ENCODE measurements at places on chromosomes 3 and 15.

- DNase-seq = no peak
Observed at GRCh38 chr3:14377838-14378169, 24.6 kb upstream of the SLC6A6 start.

- no peak for DNase-seq
Observed at GRCh38 chr3:143771939-143772338, 76.3 kb downstream of the SLC9A9 start.

DNA sequence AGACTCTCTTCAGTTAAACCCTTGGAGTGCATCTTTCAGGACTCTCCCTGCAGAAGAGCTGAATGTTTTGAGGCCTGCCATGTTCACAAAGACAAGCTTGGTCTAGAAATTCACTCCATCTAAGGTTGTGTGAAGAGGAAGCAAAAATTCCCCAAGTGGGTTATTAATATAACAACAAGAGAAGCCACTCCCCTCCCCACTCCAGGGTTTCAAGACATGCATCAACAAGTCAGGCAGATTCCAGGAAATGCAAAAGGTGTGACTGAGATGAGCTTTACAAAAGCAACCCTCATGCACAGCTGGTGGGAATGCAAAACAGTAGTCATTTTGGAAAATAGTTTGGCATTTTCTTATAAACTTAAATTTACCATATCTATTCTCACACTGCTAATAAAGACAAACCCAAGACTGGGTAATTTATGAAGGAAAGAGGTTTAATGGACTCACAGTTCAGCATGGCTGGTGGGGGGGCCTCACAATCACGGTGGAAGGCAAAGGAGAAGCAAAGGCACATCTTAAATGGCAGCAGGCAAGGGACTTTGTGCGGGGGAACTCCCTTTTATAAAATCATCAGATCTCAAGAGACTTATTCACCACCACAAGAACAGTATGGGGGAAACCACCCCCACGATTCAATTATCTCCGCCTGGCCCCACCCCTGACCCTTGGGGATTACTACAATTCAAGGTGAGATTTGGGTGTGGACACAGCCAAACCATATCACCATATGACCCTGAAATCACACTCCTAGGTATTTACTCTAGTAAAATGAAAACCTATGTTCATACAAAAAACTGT, 31.3 kb downstream of the TARS3 start:
- no peak for DNase-seq

DNA sequence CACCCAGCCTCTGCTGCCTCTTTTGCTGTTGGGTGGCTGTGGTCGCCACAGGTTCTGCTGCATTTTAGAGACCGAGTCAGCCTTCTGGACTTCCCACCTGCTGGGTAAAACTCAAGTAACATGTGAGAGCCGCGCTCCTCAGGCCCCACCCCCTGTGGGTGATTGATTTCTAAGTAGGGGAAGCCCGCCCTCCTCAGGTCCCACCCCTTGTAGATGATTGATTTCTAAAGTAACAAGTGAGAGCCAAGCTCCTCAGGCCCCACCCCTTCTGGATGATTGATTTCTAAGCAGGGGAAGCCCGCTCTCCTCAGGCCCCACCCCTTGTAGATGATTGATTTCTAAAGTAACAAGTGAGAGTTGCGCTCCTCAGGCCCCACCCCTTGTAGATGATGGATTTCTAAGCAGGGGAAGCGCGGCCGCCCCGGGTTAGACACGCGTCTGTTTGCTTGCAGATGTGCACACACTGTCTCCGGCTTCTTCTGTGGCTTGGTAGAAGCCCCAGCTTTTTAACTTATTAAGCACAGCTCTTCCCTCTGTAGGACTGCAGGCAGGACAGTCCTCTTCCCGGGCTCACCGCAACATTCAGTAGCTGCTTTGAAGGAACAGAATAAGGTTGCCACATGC, 83.4 kb downstream of the FAM43A start:
- peak; percentile 84 for DNase-seq

DNA sequence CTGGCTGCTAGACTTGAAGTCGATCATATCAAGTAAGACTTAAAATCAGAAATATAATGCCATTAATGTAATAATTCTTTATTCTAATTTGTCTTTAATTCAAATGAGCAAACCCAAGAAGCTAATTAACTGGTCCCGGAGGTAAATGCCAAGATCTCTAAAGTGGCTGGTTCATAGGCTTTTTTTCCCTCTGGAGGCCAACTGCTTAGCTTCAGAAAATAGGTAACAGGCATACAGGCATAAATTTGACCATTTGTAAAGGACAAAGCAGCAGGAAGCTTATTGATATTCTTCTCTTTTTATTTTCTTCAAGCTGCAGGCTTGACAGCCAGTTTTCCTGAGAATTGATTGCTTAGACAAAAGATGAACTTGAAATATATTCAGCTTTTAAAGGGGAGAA, 158.6 kb upstream of the RAP2B start:
- DNase-seq = no peak

GRCh38 chr3:2274526-2274925, 175.9 kb downstream of the CNTN4 start:
- DNase-seq = no peak

GRCh38 chr15:52730173-52730572, 51.0 kb upstream of the ATOSA start:
- DNase-seq = no peak

- no peak for DNase-seq
Observed at GRCh38 chr15:80878867-80879250, 99.7 kb downstream of the CEMIP start.

GRCh38 chr3:128011140-128011539, 41.1 kb upstream of the SEC61A1 start:
- peak; percentile 30 for DNase-seq

DNA sequence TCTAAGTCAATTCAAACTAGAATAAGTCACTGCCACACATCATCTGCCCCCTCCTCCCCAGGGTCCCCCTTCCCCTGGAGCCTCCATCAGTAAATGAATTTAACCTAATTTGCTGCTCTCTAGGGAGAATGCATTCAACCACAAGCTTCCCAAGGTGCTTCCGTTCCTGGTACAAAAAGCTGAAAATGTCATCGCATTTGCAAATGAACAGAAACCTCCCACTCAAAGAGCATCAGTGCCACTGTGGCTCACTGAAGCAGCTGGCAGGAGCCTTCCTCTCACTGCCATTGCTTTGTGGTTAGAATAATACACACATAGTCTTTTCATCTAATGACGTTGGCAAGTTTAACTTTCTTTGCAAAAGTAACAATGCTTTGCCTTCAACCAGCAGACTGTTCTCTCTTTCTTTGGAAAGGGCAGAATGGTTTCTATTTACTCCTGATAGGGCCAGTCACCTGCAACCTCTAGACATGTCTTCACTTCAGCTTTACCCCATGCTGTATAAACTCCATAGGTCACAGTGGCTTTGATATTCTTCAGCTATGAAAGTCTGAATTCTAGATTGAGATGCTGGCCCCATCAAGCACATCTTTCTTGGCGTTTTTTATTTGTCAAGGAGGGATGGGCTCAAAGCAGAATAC, 238.1 kb downstream of the CPNE4 start:
- no peak for DNase-seq

DNA sequence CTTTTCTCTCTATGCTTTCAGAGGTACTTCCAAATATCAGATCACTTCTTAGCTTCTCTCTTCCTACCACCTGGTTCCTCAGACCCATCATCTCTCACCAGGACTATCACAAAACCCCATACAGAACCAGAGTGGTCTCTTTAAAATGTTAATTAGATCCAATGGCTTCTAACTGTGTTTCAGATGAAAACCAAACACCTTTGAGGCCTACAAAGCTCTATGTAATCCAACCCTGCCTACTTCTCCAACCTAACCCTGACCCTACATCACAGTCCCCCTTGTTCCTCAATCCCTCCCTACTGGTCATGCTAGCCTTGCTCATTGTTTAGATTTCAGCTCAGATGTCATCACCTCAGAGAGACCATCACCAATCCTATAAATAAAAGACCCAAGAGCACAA, 34.8 kb downstream of the SUMF1 start:
- no peak for DNase-seq

DNA sequence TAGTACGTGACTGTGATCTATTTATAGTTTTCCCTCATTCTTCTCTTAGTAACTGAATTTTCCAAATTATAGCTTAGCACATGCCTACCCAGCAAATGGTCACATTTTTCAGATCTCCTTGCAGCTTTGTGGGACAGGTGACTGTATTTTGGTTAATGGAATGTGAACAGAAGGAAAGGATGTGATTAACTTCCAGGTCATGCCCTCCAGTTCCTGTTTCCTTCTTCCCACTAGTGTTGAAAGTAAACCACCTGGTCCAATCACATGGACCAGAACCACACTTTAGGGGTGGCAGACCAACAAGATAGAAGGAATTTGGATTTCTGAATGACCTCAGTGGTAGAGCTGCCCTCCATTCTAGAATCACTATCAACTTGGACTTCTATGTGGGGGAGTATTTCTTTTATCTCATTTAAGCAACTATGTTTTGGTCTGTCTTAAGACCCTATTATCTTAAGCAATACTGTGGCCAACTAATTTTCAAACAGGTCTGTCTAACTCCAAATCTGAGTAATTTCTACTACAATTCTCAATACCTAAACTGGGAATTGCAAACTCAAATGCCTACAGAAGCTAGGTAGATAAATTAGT, 76.0 kb upstream of the TSC22D2 start:
- DNase-seq = peak; percentile 43

DNA sequence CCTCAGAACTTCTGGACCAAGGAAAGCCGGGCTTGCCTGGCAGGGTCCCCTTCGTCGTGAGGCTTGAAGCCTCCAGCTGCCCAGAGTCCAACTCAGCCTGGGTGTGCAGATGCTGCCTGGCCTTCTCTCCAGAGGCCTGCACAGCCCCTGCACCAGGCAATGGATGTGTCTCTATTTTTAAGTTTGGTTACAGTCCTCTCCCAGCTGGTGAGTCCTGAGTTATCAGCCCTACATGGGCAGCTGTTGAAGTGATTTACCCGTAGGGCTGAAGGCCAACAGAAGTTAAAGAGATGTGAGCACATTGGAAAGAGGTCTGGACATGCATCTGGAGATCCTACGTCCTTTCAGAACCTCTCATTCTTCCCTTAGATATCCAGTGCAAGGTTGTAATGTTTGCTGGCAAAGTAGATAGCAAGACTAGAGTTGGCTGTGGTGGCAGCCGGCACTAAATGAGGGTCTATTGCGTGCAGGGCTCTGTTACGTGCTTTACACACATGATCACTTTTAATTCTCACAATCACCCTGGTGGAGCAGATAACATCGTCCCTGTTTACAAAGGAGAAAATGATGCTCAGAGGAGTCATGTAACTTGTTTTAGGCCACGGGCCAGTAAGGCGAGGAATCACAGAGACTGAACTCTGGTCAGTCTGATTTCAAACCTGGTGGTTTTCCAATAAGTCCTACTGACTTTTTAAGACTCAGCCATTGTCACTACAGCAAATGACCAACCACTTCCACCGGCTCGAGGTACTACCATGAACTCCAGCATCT, 9.9 kb downstream of the FYCO1 start:
- no peak for DNase-seq

- DNase-seq = no peak
Observed at GRCh38 chr3:52454938-52455282, 494 bp upstream of the NISCH start.

DNA sequence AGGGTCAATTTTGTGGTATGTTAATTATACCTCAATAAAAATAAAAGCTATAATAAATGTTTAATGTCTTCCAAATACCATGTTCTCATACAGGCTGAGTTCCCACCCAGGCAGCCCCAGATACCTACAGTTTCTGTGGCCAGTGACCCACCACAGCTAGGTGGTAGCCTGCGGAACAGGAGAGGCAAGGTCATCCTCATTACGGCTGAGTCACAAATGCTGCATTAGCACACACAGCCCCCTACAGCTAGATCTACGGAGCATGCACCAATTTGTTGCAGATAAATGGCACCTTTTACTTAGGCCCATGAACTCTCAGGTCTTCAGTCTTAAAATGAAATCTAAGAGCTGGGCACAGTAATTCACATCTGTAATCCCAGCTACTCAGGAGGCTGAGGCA, 5.1 kb downstream of the SPATA12 start:
- no peak for DNase-seq

- DNase-seq = no peak
Observed at GRCh38 chr3:134346744-134347143, 27.5 kb downstream of the AMOTL2 start.

DNA sequence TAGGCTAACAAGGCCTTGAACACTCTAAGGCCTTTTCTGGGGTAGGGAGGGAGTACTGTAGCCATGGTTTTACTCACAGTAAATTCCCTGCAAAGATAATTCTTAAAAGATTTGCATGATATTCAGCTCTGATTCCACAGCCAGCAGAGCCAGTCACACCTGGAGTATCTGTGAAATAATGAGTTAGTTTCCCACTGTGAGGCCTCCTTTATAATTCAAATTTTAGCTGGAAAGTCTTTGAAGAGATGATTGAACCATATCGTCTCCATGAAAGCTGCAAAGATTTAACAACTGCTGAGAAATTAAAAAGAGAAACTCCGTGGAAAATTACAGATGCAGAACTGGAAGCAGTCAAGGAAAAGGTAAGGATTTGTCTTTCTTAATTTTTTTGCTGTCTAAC, 32.3 kb upstream of the DUT start:
- no peak for DNase-seq

DNA sequence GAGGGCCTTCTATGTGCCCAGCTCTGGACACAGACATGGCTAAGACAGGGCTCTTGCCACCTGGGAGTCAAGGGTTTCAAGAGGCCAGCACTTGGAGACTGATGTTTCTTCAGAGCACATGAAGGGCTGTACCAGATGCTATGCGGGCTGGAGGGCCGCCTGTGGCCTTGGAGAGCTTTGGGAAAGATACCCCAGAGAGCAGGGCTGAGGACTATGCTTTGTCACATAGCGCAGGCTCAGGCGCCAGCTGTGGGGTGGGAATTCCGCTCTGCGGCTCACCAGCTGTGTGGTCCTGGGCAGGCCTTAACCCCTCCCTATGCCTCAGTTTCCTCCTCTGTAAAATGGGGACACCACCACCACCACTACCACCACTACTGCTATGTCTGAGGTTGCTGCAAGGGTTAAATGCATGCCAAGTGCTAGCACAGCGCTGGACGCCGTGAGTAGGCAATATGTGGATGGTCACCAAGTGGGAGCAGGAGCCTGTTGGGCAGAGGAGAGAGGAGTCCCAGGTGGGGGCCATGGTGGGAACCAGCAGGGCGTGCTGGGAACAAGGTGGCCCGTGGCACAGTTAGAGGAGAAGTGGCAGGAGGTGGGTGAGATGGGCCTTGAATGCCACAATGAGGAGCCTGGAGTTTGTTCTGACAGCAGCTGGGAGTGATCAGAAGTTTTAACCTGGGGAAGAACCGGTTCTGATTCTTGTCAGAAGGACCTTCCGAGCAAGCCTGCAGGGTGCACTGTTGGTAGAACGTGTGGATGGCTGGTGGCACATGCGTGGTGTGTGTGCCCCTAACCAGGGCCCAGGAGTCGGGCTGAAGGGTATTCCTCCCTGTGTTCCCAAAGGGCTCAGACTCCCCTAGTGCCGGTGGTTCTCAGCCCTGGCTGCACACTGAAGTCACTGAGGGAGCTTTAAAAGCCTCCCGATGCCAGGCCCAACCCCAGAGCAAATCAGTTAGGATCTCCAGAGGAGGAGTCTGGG, 41.7 kb downstream of the FEM1B start:
- no peak for DNase-seq

GRCh38 chr3:134359121-134360010, 14.9 kb downstream of the AMOTL2 start:
- no peak for DNase-seq

All from NCI-H226 (cell line).